ENCODE measurements at places on chromosomes 13 and 19.

GRCh38 chr19:23283925-23284324, 33.7 kb upstream of the ZNF724 start:
- peak; percentile 53 for DNase-seq

GRCh38 chr13:31115616-31116015, 46.1 kb downstream of the HSPH1 start:
- DNase-seq, result no peak

- DNase-seq, result no peak
Measured at GRCh38 chr19:2145831-2146241, 5.5 kb downstream of the AP3D1 start.

DNA sequence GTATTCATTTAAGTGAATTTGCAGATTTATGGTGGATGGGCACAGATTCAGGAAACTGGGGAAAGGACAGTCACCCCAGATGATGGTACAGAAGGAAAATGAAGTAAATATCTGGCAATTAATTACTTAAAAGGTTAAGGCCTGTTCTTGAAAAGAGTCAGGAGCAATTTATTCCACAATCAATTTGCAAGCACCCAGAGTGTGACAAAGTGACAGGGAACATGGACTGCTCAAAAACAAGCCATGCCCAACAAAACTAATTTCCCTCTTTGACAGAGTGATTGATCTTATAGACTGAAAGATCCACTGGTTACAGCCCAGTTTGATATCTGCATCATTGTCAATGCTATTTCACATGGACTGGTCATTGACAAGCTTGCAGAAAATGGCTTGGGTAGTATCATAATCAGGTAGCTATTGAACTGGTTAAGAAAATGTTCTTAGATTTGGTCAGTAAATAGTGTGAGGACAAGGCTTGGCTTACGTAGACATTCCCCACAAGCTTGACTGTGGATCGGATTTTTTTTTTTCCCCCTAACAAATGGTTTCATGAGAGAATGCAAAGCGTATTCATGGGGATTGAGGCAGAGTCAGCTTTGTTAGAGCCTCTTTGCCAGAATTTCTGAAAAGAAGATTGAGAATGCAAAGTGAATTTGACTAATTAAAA, 584.6 kb downstream of the GPC6 start:
- no peak for DNase-seq

DNA sequence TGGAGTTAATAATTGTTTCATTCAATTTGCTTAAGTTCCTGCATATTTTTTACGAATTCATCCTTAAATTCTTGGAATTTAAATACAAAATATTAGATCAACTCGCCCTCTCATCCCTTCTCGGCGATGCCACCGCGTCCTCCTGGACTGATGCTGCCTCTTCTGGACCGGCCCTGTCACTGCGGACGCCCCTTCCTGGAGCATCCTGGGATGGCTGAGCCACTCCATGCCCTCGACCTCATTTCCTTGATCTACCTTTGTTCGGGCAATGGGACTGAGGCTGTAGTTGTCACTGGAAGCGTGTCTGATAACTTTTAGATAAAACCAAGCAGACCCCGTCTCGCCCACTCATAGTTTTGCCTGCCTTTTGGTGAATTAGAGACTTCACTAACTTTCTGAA, 283.7 kb downstream of the TEX29 start:
- DNase-seq, result no peak

- no peak for DNase-seq
Measured at GRCh38 chr13:24249624-24250023, 59.8 kb upstream of the C1QTNF9 start.

DNA sequence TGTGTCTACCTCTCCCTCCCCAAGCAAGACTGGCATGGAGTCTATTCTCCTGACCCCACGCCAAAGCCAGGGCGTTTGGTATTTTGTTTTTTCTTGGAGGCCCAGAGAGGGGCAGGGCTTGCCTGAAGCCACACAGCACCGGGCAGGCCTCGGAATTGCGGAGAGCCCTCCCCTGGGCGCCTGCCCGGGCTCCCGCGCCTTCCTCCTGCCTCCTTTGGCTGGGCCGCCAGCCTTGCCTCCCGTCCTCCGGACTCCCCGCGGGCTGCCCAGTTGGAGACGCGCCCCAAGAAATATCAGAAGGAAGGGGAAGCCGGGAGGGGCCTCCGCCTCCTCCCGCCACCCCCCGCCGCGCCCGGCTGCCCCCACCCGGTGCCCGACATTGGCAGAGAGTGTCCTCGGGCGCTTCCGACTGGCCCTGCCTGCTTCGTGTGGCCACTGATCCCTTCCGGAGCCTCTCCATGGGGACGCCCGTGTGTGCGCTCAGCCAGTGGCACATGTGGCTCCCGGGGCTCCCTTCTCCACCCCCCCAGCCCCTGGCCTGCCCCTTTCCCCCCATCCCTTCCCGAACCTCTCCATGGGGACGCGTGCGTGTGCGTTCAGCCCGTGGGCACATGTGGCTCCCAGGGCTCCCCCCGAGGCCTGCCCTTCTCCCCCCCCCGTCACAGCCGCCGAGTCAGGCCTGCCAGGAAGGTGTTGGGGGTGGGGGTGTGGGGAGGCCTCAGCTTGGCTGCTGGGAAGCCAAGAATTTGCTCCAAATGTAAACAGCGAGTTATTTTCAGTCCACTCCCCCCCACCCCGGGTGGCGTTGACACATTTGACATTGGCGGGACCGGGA, 37.3 kb downstream of the NFIC start:
- DNase-seq, result peak; percentile 89

- no peak for DNase-seq
Measured at GRCh38 chr19:46020819-46021125, 2.1 kb downstream of the PGLYRP1 start.

- no peak for DNase-seq
Measured at GRCh38 chr13:66348745-66349690, 881.1 kb downstream of the PCDH9 start.

GRCh38 chr19:17411801-17412200, 6.4 kb upstream of the BST2 start:
- no peak for DNase-seq

GRCh38 chr13:34085204-34085603, 267.3 kb downstream of the RFC3 start:
- no peak for DNase-seq

DNA sequence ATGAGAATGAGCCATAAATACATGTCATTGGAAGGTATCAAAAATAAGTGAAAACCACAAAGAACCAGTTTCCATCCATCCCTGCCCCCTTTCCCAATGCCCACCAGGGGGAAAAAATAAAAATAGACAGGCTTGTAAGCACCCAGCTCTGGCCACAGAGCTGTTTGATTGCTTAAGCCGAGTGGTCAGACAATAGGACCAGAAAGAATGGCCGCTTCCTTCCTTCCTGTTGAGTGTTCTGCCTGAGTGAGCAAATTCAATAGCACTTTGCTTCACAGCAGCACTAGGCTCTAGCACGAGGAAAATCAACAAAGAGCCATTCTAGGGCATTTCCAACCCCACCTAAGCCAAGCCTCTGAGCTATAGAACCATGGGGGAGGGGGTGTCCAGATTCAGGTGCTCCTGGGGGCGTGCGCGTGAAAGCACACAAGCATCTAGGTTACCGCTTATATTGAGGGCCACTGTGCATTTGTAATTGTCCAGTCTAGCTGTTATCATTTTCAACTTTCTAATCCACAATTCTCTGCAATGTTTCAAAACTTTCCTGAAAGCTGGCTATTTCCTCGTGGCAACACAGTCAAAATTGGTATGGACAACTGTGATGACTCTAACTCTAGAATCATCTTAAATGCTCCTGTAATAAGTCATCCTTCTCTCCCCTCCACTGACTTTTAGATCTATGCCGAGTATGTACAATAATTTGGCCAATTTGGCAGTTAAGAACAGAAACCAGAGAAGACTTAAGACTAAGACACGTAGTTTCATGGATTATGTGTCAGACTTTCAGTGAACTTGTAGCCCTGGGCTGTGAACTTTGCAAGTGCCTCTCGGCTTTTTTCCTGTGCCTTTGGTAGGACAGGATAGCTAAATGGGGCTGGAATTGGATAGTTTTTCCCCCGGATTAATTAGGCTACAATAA, 64.3 kb downstream of the SPRY2 start:
- DNase-seq, result peak; percentile 68

- no peak for DNase-seq
Measured at GRCh38 chr19:30567536-30568232, 195.5 kb downstream of the ZNF536 start.

DNA sequence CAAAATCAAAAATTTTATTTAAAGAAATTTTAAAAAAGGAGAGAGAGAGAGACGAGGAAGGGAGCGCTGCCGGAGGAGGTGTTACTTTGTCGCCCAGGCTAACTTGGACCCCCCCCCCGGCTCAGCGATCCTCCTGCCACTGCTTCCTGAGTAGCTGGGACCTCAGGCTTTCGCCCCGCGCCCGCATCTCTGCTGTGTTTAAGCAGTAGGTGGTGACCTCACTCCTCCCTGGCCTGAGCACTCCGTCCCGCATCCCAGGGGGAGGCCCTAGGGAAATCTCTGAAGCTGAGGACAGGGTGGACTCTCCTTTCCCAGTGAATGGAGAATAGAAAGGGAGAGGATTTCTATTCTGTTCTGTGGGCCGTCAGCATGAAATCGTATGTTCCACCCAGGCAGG, 485 bp upstream of the ZNF845 start:
- DNase-seq, result no peak

DNA sequence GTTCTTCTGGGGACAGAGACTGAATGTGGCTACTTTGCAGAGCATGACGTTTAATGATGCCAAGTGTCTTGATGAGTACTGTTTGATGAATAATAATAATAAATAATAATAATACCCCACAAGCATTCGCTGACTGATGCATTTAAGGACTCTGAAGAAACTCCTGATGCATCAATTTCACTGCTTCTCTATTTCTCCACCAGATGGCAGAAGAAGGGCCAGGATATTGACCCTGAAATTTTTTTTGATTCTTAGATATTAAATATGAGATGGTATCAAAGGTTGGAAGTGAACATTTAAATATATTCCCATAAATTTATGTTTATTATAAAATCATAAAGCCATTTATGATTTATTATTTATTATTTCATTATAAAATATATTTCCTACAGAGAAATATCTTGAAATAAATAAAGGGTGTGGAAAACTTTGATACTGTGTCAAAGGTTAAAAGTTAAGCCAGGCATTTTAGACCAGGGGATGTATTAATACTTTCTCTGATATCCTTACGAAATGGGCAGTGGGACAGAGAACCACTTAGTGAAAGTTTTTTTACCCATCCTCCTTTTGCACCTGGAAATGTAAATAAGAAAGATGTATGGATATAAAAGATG, 170.9 kb downstream of the LACC1 start:
- DNase-seq, result peak; percentile 34

- DNase-seq, result peak; percentile 21
Measured at GRCh38 chr13:73228546-73228945, 169.7 kb downstream of the KLF5 start.

GRCh38 chr13:49622174-49622946, 5.9 kb upstream of the ARL11 start:
- no peak for DNase-seq

- no peak for DNase-seq
Measured at GRCh38 chr13:109976206-109976997, 190.0 kb upstream of the IRS2 start.

DNA sequence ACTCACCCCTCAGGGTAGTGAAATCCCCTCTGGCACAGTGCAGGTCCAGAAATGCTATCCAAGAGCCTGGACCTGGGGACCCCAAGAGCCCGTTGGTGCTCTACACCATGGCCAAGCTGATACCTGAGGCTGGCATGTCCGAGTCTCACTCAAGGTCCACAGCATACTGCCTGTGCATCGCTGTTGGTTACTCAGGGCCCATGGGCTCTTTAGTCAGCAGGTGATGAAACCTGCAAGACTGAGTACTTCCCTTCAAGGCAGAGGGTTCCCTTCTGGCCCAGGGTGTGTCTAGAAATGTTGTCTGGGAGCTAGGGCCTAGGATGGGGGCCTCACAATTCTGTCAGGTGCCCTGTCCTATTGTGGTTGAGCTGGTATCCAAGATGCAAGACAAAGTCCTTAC, 19.6 kb upstream of the KBTBD7 start:
- DNase-seq, result no peak

- no peak for DNase-seq
Measured at GRCh38 chr19:49579947-49580263, 451 bp downstream of the NOSIP start.

GRCh38 chr19:38788478-38789243, at the start of gene LGALS7B:
Gene LGALS7B (plus strand): TSS chr19:38789200. CDS start chr19:38789227, 27 bp downstream.
- DNase-seq, result no peak

GRCh38 chr19:16446724-16447368, 24.9 kb downstream of the EPS15L1 start:
- peak; percentile 82 for DNase-seq

GRCh38 chr13:50494138-50494537, 349.4 kb downstream of the DLEU7 start:
- no peak for DNase-seq

GRCh38 chr13:21638319-21639282, 32.3 kb upstream of the FGF9 start:
- DNase-seq, result peak; percentile 20

- DNase-seq, result no peak
Measured at GRCh38 chr13:25819856-25820530, 231.8 kb downstream of the SHISA2 start.

- no peak for DNase-seq
Measured at GRCh38 chr19:51466723-51467122, 8.5 kb upstream of the SIGLEC8 start.

DNA sequence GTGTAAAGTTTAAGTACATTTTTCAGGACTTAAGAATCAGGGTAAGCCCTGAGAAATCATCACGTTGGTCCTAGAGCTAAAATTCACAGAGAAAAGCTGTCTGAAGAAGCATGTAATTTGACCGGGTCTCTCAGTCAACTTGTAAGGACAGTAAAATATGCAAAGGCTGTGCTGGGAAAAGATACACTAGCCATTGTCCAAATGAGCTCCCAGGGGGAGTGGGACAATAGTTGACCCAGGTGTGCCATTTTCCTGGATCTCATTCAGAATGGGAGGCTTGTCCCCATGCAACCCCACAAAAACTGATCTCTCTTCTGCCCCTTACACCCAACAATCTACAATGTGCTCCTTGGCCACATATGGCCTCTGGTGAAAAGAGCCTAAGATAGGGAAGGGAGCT, 437.9 kb downstream of the KLF12 start:
- no peak for DNase-seq

DNA sequence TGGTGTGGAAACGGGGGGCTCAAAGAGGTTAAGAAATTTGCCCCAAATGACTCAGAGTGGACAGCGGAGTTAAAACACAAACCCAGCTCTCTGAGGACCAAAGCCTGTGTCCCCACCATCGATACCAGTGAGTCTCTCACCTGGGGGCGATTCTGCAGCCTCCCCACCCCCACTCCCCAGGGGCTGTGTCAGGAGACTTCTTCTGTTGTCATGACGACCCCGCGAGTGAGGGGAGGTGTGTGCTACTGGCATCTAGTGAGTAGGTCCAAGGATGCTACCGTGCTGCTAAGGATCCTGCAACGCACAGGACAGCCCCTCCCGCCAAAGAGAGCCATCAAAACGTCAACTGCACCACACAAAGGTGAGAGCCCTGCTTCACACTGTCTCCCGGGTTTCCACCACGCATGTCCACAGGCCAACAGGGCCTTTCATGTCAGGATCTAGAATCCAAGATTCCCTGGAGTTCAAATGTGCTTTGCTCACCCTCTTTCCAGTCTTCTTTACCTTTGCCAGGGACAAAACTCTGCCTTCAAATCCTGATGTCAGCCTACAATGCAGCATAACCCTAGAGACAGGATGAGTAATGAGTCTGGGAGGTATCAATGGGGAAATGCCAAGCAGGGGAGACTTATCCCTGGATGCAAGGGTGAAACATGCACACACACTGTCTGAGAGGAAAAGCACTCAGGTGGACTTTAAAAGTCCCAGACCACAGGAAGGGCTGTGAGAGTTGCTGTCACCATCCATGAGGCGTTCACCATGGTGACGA, 3.9 kb downstream of the RANBP3 start:
- no peak for DNase-seq

GRCh38 chr13:106998664-106999063, 430.7 kb upstream of the ARGLU1 start:
- DNase-seq, result no peak

All from EL (cell line).